ENCODE measurements at places on chromosomes 13 and 19. TPM values are rescaled to one million over a fixed set of nuclear protein-coding genes. Genes with fewer than 3 reads are reported as not detected.

Gene ATXN8OS
- total RNA-seq = not detected

- DNase-seq = no peak
Observed at GRCh38 chr13:40446365-40446764, 220.1 kb downstream of the FOXO1 start.

- DNase-seq = no peak
Observed at GRCh38 chr19:13920940-13921747, 15.1 kb downstream of the CC2D1A start.

DNA sequence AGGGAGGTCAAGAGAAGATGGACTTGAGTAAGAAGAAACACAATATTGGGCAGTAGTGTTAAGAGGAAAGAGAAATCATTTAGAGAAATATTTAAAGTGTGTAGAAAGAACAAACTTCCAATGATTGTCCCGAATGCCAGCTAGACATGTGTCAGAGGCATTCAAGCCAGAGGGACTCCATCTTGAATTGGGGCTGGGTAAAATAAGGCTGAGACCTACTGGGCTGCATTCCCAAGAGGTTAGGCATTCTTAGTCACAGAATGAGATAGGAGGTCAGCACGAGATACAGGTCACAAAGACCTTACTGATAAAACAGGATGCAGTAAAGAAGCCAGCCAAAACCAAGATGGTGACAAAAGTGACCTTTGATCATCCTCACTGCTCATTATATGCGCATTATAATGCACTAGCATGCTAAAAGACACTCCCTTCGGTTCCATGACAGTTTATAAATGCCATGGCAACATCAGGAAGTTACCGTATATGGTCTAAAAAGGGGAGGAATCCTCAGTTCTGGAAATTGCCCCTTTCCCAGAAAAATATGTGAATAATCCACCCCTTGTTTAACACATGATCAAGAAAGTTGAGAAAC is 127.0 kb upstream of the IPO5 start:
- no peak for DNase-seq

GRCh38 chr19:4987256-4987655 is 18.3 kb downstream of the KDM4B start:
- no peak for DNase-seq

DNA sequence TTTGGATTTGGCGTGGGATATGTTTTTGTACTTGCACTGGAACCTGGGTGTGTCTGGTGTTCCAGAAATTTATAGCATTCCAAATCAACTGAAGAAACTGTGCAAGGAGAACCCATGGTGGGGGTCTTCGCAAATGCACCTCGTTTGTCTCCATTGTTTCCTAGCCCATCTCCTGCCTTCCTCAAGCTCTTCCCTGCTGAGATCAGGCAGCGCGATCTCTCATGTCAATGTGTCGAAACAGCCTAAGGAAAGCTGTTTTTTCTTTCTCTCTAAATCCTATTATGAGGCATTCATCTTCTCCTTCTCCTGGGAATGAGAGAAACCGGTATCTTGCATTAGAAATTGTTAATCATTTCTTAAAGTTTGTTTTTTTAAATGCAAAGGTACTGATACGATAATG is 131.0 kb downstream of the KLF5 start:
- DNase-seq = no peak

DNA sequence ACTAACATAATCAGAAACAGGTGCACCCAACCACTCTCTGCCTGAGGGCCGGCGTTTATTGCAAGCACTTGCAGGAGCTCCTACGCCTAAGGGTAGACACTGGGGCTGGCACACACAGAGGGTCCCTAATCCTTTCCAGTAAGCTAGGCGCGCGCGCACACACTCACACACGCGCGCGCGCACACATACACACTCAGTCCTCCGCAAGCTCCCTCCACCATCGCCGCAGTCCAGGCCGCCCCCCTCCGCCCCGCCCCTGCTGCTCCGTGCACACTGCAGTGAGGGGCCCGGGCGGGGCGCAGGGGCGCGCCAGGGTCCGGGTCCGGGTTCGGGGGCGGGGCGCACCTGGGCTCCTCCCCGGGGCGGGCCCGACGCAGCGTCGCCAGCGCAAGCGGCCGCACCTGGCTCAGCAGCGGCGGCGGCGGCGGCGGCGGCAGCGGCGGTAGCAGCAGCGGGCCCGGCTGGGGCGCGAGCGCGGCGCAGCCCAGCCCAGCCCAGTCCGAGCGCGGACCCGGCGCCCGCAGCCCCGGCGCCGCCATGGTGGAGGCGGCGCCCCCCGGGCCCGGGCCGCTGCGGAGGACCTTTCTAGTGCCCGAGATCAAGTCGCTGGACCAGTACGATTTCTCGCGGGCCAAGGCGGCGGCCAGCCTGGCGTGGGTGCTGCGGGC is at the start of gene CAMSAP3:
Gene CAMSAP3 (plus strand): TSS at position 398 of the 668 bp plus-strand sequence. CDS start 140 bp downstream, at position 538.
- DNase-seq = peak; percentile 84

Gene ZNF274
- total RNA-seq = 30.6 TPM

GRCh38 chr13:99404005-99404755 is 97.0 kb upstream of the GPR183 start:
- no peak for DNase-seq

Gene FUT2
- total RNA-seq = not detected

- DNase-seq = no peak
Observed at GRCh38 chr13:71871176-71871754, 4.3 kb upstream of the DACH1 start.

Gene CD79A
- total RNA-seq = 0.62 TPM

- DNase-seq = no peak
Observed at GRCh38 chr19:47464675-47465419, 6.8 kb downstream of the SLC8A2 start.

Gene ZNF208
- total RNA-seq = not detected

DNA sequence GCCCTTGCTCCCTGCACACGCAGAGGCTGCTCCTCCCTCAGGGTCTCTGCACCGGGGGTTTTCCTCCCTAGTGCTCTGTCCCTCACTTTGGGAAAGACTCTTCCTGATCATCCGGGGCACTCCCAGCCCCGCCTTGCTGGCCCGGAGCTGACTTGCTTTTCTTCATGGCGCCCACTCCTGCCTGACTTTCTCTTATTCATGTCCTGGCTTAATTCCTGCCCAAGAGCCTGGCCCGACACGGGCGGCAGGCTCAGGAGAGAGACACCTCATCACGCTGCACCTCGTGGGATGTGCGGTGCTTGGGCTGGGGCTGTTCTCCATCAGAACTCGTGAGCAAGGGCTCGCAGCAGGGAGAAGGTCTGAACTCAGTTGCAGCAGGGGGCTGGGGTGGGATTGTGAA is 11.8 kb upstream of the PLA2G4C start:
- no peak for DNase-seq

GRCh38 chr19:46618670-46619231 is 6.1 kb downstream of the PTGIR start:
- DNase-seq = no peak

DNA sequence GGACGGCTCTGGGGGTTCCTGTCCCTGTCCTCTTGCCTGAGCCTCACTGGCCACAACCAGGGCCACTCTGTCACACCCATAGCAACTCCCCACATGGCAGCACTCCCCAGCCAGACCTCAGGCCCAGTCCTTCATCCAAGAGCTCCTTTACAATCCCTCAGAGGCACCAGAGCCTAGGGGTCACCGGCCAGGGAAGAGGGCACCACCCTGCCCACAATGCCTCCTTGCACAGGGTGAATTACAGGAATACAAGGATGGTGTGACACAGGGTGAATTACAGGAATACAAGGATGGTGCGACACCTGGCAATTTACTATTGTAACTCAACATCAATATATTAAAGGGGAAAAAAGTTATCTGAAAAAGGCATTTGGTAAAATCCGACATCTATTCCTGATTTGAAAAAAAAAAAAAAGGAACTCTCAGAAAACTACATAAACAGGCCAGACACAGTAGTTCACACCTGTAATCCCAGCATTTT is 16.5 kb downstream of the MIER2 start:
- DNase-seq = no peak

Gene TMIGD2
- total RNA-seq = not detected

Gene ACER1
- 0.16 TPM for total RNA-seq

GRCh38 chr19:7228935-7229541 is 65.2 kb downstream of the INSR start:
- DNase-seq = no peak

DNA sequence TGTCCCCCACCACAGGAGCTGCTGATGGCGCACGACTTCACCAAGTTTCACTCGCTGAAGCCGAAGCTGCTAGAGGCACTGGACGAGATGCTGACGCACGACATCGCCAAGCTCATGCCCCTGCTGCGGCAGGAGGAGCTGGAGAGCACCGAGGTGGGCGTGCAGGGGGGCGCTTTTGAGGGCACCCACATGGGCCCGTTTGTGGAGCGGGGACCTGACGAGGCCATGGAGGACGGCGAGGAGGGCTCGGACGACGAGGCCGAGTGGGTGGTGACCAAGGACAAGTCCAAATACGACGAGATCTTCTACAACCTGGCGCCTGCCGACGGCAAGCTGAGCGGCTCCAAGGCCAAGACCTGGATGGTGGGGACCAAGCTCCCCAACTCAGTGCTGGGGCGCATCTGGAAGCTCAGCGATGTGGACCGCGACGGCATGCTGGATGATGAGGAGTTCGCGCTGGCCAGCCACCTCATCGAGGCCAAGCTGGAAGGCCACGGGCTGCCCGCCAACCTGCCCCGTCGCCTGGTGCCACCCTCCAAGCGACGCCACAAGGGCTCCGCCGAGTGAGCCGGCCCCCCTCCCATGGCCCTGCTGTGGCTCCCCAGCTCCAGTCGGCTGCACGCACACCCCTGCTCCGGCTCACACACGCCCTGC is 4.4 kb upstream of the NOP53 start:
- no peak for DNase-seq

DNA sequence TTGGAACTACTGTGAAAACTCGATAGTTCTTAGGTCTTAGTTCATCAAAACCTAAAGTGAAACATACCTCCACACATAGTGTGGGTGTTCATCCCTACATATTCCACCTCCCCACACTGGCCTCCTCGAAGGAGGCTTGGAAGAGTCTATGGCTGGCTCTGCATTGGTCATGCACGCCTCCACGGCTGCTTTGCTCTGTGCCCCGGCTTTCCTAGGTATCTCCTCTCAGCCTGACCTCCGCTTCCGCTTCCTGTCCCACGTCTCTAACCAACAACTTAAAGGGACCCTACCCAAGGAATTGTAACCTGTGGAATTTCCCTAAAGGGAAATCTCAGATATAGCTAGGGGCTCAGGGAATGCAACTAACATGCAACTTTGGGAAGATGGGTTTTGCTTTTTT is 79.7 kb upstream of the MBNL2 start:
- no peak for DNase-seq

GRCh38 chr19:14432791-14433553 is at the start of gene PKN1:
TSS of gene PKN1 (plus strand) at chr19:14433306. CDS start at chr19:14433522, 216 bp downstream.
- no peak for DNase-seq

- no peak for DNase-seq
Observed at GRCh38 chr19:17602872-17603510, 47.5 kb downstream of the COLGALT1 start.

DNA sequence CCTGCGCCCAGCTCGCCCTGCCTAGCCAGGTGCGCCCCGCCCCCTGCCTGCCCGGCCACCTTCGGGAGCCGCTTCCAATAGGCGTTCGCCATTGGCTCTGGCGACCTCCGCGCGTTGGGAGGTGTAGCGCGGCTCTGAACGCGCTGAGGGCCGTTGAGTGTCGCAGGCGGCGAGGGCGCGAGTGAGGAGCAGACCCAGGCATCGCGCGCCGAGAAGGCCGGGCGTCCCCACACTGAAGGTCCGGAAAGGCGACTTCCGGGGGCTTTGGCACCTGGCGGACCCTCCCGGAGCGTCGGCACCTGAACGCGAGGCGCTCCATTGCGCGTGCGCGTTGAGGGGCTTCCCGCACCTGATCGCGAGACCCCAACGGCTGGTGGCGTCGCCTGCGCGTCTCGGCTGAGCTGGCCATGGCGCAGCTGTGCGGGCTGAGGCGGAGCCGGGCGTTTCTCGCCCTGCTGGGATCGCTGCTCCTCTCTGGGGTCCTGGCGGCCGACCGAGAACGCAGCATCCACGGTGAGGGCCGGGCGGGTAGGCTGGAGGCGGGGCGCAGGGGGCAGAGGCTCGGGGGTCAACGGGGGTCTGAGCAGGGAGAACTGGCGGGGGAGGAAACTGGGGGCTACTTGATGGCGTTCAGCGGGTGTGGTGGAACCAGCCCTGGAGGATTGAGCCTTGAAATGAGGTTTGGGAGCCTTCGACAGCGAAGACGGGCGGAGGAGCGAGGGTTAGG is at the start of gene SPINT2:
Gene SPINT2 (plus strand): TSS at position 88 of the 727 bp plus-strand sequence. CDS start 320 bp downstream, at position 408.
- DNase-seq = peak; percentile 83

GRCh38 chr19:14347999-14348889 is 33.0 kb upstream of the ADGRE5 start:
- DNase-seq = peak; percentile 84

DNA sequence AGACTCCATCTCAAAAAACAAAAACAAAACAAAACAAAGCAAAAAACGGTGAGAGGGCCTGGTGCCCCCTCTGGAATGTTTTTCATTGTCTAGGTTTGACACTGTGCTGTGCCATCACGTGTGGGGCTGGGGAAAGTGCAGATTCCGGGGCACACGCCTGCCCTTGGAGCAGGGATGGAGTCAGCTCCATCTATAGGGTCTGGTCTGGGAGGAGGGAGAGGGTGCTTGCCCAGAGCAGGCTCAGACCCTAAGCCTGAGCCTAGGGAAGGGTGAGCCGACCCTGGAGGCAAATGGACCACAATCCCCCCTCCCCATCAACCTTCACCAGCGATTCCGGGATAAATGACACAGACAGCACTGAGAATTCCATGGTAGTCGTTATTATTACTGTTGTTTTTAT is 10.9 kb upstream of the ZBTB32 start:
- no peak for DNase-seq

Gene CGB2
- total RNA-seq = 0.71 TPM

Gene MAG
- total RNA-seq = 26.1 TPM

Gene FFAR2
- not detected for total RNA-seq

Gene PEX11G
- total RNA-seq = 7.3 TPM

- no peak for DNase-seq
Observed at GRCh38 chr13:38664906-38665305, 22.0 kb upstream of the FREM2 start.

Gene PNMA8C
- total RNA-seq = 0.73 TPM

GRCh38 chr13:47327861-47328260 is 431.0 kb upstream of the HTR2A start:
- no peak for DNase-seq
